ENCODE measurements at places on chromosomes 2 and 18. TPM values are rescaled to one million over a fixed set of nuclear protein-coding genes. Genes with fewer than 3 reads are reported as not detected.

The CTNNA2 gene
- total RNA-seq = not detected

The SNORC gene
- 2.2 TPM for total RNA-seq

DNA sequence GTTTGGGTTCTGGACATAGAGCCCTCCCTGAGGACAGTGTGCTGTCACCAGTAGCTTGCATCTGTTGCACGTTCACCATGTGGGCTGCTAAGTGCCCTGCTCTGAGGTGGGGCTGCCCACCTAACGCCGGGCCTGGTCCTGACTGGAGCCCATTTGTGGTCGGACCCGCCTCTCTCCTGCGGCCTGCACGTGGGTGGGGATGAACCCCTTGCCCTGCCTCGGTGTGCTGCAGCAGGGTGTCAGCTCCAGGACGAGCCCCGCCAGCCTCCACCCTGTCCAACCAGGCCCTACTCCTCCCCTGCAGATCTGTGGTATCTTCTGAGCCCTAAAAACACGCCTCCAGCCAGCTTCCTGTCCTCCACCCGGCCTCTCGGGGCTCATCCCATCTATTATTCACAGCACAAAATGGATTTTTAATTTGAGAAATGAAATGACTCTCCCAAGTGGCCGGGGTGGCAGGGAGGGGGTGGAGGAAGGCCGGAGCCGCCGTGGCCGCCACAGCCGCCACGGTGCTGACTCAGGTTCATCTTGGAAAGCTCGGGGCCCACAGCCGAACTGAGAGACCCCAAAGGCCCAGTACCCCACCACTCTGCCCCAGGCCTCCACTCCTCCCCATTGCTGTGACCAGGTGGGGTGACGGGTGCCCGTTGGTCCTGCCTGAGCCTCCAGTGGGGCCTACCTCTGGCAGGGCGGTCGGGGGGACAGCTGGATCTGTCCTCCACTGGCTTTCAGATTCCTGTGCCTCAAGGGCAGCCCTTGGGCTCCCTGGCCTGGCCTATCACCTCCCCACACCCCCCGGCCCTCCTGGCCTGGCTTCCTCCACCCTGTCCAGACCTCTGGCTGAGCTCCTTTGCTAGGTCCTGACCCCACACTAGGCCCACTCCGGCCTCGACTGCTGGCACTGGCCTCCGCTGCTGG is 2.8 kb upstream of the ECEL1 start:
- H3K4me3 ChIP-seq = no peak overlapping the region
- H3K27me3 ChIP-seq = peaks cover 16% of the 10 kb centered on the region
- peaks cover 2% of the 10 kb centered on the region for H3K4me1 ChIP-seq
- no peak overlapping the region for H3K27ac ChIP-seq
- peak; percentile 86 for DNase-seq

DNA sequence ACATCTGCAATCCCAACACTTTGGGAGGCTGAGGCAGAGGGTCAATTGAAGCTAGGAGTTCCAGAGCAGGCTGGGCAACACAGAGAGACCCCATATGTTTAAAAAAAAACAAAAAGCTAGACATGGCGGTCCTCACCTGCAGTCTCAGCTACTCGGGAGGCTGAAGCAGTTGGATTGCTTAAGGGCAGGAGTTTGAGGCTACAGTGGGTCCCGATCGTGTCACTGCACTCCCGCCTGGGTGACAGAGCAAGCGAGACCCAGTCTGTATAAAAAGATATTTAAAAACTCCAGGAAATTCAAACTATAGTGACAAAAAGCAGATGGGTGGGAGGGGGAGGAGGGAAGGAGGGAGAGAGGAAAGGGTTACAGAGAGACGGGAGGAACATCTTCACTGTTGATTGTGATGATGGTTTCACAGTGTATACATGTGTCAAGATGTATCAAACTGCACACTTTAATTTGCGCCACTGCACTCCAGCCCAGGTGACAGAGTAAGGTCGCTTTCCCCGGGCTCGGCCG is 942 bp upstream of the ZNF236 start:
- peaks cover 39% of the 10 kb centered on the region for H3K4me1 ChIP-seq
- peak overlapping the region; percentile 87 for H3K4me3 ChIP-seq
- peak overlapping the region; percentile 89 for H3K27ac ChIP-seq

DNA sequence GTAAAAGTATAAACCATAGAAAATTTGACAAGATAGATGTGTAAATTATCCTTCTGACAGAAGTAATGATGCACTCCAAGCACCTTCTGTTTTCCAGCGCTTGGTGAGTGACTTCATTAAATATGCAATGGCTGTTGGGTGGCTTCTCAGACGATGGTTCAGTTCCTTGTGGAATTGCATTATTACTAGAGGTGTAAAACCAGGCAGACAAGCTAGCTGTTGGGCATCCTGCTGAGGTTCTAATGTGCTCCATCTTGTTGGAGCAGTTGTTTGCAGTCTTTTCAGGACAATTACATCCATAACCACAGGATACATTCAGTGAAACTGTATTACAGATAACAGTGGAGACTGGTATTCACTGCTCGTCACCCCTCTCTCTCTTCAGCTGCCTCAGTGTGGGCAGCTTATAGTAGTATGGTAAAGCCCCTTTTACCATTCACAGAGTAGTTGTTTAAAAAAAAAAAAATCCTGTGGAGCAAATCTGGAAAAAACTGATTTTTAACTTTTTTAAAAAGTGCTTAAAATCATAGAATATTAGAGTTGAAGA is 143.5 kb downstream of the AGPS start:
- H3K4me3 ChIP-seq = no peak overlapping the region
- H3K4me1 ChIP-seq = no peaks in the 10 kb centered on the region
- DNase-seq = no peak
- no peaks in the 10 kb centered on the region for H3K27me3 ChIP-seq
- peaks cover 7% of the 10 kb centered on the region for H3K36me3 ChIP-seq

DNA sequence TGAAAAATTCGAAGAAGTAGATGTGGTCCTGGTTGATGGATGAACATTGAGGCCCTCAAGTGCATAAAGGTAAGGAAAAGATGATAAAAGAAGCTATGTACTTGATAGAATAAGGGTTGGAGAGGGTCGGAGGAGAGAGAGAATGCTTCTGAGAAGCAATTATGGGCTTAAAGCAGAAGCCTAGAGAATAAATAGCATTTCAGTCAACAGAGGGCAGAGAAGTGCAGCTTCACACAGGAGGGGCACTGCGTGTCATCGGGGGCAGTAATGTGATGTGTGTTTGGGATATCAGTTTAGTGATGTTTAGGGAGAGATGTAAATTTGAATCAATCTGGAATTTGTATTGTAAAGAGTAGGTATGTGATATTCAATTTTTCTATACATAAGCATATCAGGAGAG is 334.5 kb downstream of the PIK3C3 start:
- H3K27ac ChIP-seq = no peak overlapping the region
- DNase-seq = no peak
- no peaks in the 10 kb centered on the region for H3K4me1 ChIP-seq
- H3K27me3 ChIP-seq = peaks cover 4% of the 10 kb centered on the region

DNA sequence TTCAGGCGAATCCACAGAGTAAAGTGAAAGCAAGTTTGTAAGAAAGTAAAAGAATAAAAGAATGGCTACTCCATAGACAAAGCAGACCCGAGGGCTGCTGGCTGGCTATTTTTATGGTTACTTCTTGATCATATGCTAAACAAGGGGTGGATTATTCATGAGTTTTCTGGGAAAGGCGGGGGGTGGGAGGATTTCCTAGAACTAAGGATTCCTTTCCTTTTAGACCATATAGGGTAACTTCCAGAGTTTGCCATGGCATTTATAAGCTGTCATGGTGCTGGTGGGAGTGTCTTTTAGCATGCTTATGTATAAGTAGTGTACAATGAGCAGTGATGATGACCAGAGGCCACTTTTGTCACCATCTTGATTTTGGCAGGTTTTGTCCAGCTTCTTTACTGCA is 59.8 kb downstream of the SLC4A3 start:
- H3K27ac ChIP-seq = peak overlapping the region; percentile 85
- peaks cover 76% of the 10 kb centered on the region for H3K4me1 ChIP-seq
- no peaks in the 10 kb centered on the region for H3K27me3 ChIP-seq
- peaks cover 1% of the 10 kb centered on the region for H3K36me3 ChIP-seq
- no peak overlapping the region for H3K4me3 ChIP-seq

GRCh38 chr2:232802091-232802490 is 25.7 kb upstream of the KCNJ13 start:
- no peaks in the 10 kb centered on the region for H3K27me3 ChIP-seq
- H3K36me3 ChIP-seq = peaks cover 26% of the 10 kb centered on the region
- no peak overlapping the region for H3K27ac ChIP-seq
- H3K4me1 ChIP-seq = peaks cover 11% of the 10 kb centered on the region

GRCh38 chr2:164899121-164899520 is 56.2 kb downstream of the SLC38A11 start:
- no peak overlapping the region for H3K4me3 ChIP-seq
- H3K27me3 ChIP-seq = no peaks in the 10 kb centered on the region
- H3K4me1 ChIP-seq = peaks cover 54% of the 10 kb centered on the region

GRCh38 chr2:120052597-120052996 is 39.7 kb downstream of the EPB41L5 start:
- peaks cover 25% of the 10 kb centered on the region for H3K36me3 ChIP-seq
- no peak overlapping the region for H3K4me3 ChIP-seq
- peaks cover 15% of the 10 kb centered on the region for H3K4me1 ChIP-seq
- DNase-seq = no peak
- no peaks in the 10 kb centered on the region for H3K27me3 ChIP-seq

DNA sequence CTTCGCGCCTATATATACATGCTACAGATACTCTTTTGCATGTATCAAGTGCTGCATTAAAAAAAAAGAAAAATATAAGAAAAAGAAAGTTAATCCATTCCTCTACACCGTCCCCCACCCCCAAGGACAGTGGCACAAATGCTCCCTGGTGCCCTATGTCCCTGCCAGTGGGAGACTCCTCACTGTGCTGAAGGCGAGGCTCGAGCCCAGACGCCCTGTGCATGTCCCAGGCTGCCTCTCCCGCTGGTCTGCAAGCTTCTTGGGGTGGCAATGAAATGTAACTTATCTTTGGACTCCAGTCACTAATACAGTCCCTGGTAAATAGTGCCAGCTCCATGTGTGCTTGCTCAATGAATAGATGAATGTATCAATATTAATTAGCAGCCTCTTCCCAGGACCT is 185.6 kb upstream of the SMAD2 start:
- H3K4me3 ChIP-seq = no peak overlapping the region
- DNase-seq = no peak
- peaks cover 28% of the 10 kb centered on the region for H3K27me3 ChIP-seq
- no peaks in the 10 kb centered on the region for H3K4me1 ChIP-seq

DNA sequence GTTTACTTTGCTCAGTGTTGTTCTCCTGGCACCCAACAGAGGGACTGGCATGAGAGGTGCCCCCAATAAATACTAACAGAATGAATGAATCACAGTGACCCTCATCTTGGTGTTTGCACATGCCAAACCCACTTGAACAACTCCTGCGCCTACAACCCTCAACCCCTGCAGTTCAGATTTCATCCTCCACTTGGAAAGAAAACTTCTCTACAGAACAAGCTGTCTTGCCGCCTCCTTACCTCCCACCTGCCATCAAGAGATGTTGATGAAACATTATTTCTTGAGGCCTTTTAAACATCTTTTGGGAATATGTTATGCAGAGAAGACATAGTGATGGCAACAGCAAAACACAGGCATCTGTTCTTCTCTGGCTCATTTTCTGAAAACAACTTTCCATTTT is 216.0 kb upstream of the SH3BP4 start:
- H3K27me3 ChIP-seq = no peaks in the 10 kb centered on the region
- no peaks in the 10 kb centered on the region for H3K4me1 ChIP-seq
- H3K4me3 ChIP-seq = no peak overlapping the region
- H3K36me3 ChIP-seq = peaks cover 3% of the 10 kb centered on the region
- H3K27ac ChIP-seq = no peak overlapping the region
- DNase-seq = no peak

DNA sequence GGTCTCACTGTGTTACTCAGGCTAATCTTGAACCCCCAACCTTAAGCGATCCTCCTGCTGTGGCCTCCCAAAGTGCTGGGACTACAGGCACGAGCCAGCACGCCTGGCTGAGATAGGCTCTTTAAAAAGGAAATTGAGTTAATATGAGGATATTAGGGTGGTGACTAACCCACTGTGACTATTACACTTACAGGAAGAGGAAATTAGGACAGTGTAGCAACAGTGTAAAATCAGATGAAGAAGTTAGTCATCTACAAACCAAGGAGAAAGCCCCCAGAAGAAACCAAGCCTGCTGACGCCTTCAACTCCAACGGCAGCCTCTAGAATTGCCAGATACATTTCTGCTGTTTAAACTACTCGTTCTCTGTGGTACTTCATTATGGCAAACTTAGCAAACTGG is 711.9 kb downstream of the SUCLG1 start:
- no peaks in the 10 kb centered on the region for H3K27me3 ChIP-seq
- H3K4me1 ChIP-seq = no peaks in the 10 kb centered on the region
- DNase-seq = no peak
- no peaks in the 10 kb centered on the region for H3K36me3 ChIP-seq
- no peak overlapping the region for H3K27ac ChIP-seq

DNA sequence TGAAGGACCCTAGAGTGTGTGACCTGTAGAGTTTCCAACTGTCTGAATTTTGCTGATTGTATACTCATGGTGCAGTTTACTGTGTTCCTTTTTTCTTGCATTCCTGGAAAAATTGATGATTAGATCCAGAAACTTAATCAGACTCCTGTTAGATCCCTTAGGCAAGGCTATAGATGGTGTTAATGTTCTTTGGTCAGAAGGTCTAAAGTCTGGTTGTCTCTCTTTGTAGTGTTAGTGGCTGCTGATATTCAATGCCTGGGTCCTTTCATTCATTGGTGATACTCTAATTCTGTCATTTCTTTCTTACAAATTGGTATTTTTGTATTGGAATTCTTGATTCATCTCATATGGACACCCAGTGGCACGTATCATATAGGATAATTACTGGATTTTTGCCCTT is 6.3 kb downstream of the CCNT2 start:
- H3K4me3 ChIP-seq = no peak overlapping the region
- H3K4me1 ChIP-seq = peaks cover 62% of the 10 kb centered on the region
- no peaks in the 10 kb centered on the region for H3K27me3 ChIP-seq
- H3K36me3 ChIP-seq = peaks cover 3% of the 10 kb centered on the region
- H3K27ac ChIP-seq = no peak overlapping the region

DNA sequence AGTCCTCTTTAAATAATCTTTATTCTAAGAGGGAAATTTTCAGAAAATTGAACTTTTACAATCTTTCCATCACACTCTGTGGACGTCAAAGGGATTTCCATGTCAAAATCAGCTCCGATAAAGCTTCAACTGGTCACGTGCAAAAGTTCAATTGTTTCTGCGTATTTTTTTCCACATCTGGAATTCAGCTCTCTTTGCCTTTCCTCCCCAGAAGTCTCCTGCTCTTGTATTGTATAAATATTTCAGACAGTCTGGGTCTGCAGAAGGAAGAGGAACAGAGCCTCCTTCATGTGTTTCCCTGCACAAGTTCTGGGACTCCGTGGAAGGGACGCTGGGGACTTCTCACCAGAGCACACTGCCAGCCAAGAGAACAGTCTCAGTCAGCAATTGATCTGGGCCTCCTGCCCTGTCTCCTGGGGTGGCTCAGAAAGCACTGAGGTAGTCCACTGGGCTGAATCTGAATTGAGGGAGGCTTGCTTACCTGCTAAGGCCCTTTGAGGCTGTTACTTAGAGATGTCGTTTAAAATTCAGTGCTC is 251.5 kb downstream of the TFCP2L1 start:
- no peaks in the 10 kb centered on the region for H3K36me3 ChIP-seq
- H3K27me3 ChIP-seq = peaks cover 47% of the 10 kb centered on the region
- no peak overlapping the region for H3K4me3 ChIP-seq
